Activated B cell treated with CpG ODN at 0.5 μM for 24 hours (primary cell): ENCODE measurements at places on chromosomes 2 and 18. TPM values are rescaled to one million over a fixed set of nuclear protein-coding genes. Genes with fewer than 3 reads are reported as not detected.

Gene PLEKHH2
- 0.07 and 0.11 TPM in 2 replicates for total RNA-seq

Gene RAB31
- total RNA-seq = 33.0 and 36.0 TPM in 2 replicates

Gene GLI2
- not detected in 2 replicates for total RNA-seq

Gene MAP3K19
- not detected in 2 replicates for total RNA-seq

Gene UGT1A8
- not detected in 2 replicates for total RNA-seq

Gene EFEMP1
- not detected in 2 replicates for total RNA-seq
